ENCODE measurements at places on chromosomes 4 and X. TPM values are rescaled to one million over a fixed set of nuclear protein-coding genes. Genes with fewer than 3 reads are reported as not detected.

Gene PAGE1
- not detected for total RNA-seq

Gene DCUN1D4
- total RNA-seq = 30.7 TPM

GRCh38 chrX:39848243-39848642 is 249.5 kb downstream of the BCOR start:
- no peak for DNase-seq

- no peak for DNase-seq
These were observed 104.6 kb upstream of the AFAP1 start for GRCh38 chr4:8044244-8044643.

Gene FGFBP2
- total RNA-seq = 29.0 TPM

DNA sequence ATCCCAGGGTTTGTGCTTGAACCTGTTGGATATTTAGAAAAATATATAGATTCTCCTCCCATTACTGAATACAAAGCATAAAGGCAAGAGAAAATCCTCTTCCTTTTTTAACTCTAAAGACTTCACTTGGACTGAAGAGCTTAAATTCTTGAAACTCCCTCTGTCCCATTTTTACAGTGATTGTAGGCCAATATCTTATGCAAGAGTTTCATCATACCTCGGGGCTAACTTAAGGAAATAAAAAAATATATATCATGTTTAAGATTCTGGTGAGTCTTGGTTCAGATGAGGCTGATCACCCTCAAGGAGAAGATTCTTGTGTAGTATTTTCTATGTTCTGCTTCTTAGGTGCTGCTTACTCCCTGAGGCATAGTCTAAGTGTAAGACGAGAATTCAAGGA is 1449.6 kb downstream of the C4orf33 start:
- DNase-seq = no peak

Gene NDNF
- total RNA-seq = 4.9 TPM

GRCh38 chr4:23973308-23973855 is 83.5 kb upstream of the PPARGC1A start:
- no peak for DNase-seq

- no peak for DNase-seq
These were observed 457.9 kb downstream of the GPAT3 start for GRCh38 chr4:83993774-83994173.

Gene ARHGAP6
- 9.1 TPM for total RNA-seq

DNA sequence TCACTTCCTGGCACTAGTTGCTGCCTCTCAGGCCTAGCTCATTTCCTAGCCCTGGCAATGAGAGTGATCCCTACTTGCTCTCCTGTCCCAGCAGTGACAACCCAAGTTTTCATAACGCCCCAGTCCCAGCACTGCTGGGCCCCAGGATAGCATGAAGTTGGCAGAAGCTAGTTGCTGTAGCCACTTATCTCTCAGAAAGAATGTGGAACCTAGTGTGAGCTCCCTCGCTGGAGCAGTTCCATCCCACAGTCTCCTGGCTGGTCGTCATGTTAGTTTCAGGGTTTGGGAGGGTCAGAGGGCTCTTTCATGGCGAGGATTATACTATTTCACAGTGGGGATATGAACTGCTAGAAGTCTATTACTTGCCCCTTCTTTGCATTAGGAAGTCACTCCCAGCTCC is 5.1 kb downstream of the PF4 start:
- DNase-seq = no peak

DNA sequence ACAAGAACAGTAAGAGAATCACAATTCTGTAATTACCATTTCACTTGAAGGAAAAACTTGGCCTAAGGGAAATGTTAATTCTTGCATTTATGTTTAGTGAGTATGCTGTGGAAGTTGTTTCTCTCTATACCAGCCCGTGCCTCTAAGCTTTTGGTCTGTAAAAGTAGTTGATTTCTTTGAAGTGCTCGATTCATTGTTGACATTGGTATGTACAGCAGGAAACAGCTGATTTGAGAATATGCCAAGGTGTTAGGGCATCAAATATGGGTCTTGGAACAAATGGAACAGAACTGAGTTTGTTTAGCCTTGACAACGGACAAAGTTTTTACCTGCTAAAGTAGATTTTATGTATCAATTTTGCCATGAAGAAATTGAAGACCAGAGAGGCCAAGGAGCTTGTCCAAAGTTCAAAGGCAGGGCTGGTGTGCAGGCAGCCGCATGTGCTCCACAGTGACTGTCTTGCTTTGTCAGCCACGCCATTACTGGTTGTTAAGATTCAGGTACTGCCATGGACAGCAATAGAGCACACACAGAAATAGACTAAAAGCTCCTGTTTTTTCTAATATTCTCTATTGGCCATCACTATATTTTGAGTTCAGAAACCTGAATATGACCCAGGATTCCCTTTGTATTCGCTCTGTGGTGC is 75.5 kb upstream of the TLR3 start:
- no peak for DNase-seq

GRCh38 chrX:153814591-153815315 is 15.6 kb downstream of the PDZD4 start:
- DNase-seq = no peak

Gene VCX2
- not detected for total RNA-seq

DNA sequence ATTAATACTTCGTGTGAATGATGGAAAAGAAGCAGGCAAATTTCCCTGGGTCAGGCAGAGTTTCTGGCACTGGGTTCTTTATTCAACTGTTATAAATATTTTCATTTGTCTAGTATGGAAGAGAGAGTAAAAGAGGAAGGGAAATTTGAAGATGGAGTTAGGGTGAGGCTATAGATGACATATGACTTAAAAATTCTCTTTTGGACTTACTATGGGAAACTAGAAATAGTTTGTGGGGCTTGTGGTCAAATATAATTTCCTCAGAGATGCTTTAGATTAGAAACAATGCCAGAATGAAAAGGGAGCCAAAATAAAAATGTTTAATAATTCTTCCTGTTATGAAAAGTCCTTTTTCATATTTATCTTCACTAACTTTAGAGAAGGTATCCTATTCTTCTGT is 103.2 kb downstream of the GC start:
- no peak for DNase-seq

Gene UGT2A1
- total RNA-seq = 0.52 TPM

Gene USO1
- total RNA-seq = 58.2 TPM

DNA sequence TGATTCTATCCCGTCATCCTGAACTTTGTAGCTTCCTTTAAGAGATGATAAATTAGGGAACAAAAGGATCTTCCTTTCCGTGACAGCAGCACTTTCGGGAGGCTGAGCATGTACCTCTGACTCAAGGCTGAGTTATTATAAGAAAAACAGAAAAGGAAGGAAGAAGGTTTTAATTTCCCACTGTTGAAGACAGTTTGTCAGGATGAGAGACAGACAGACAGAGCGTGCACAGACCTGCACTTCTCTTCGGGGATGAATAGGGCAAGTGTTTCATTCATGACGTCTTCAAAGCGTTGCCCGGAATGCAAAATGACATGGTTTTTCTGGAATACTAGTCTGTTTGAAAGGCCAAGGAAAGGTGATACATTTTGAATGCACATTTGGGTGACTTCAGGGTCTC is 405.3 kb upstream of the FAT1 start:
- DNase-seq = no peak

Gene TEX13B
- not detected for total RNA-seq

Gene AWAT2
- 10.4 TPM for total RNA-seq

GRCh38 chr4:137597752-137598430 is 65.6 kb upstream of the PCDH18 start:
- no peak for DNase-seq

- DNase-seq = no peak
These were observed 25.3 kb upstream of the GPC3 start for GRCh38 chrX:134010690-134011089.

Gene SPIN2A
- not detected for total RNA-seq

GRCh38 chr4:5755161-5755560 is 44.2 kb downstream of the EVC start:
- DNase-seq = peak; percentile 40

DNA sequence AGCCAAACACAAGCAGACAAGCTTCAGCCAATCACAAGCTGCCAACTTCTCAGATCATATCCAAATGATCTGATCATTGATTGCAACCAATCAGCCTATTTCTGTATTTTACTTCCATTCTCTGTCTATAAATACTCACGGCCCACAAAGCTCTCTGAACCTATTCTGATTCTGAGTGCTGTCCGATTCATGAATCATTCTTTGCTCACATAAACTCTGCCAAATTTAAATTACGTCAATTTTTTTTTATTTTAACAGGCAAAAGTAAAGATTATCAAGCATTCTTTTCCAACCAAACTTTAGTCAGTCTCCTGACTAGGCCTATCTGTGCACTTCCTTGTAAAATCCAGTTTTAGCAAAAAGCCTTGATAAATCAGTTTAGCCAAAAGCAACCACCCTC is 1.8 kb upstream of the TCEANC start:
- DNase-seq = no peak

- DNase-seq = no peak
These were observed 90.6 kb downstream of the MID1IP1 start for GRCh38 chrX:38891641-38892413.

Gene ZIC3
- not detected for total RNA-seq

GRCh38 chr4:1991596-1992434 is 17.0 kb downstream of the NELFA start:
- no peak for DNase-seq

All from lower leg skin (tissue), 4 donors.